SW480 (cell line): ENCODE measurements at places on chromosomes 3 and 15.
A peak's percentile ranks its signal among the peaks of the same experiment; 100 is the strongest.

DNA sequence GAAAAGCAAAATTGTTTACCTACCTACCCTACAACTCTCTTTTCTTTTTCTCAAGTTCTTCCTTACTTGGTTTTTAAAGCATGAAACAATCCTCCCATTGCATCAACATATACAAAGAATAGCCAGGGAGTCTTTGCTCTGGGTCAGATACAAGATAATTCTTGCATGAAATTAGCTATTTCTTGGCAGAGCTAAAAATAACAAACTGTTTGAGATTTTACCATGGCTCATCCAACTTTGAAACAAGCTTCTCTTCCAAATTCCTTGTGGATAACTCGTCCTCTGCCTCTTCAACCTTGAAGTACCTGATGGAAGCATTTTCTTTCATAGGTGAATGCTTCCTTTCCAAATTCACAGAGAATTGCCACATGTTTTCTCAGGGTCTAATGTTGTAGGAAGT lies 9.2 kb upstream of the CBLB start:
- DNase-seq: no peak

- DNase-seq: no peak
Observed at GRCh38 chr15:48143856-48144255, 23.1 kb downstream of the SLC24A5 start.

- DNase-seq: no peak
Observed at GRCh38 chr3:75341324-75342067, 322.6 kb upstream of the FRG2C start.

- peak; percentile 84 for DNase-seq
Observed at GRCh38 chr3:4985330-4986174, 6.3 kb downstream of the BHLHE40 start.

DNA sequence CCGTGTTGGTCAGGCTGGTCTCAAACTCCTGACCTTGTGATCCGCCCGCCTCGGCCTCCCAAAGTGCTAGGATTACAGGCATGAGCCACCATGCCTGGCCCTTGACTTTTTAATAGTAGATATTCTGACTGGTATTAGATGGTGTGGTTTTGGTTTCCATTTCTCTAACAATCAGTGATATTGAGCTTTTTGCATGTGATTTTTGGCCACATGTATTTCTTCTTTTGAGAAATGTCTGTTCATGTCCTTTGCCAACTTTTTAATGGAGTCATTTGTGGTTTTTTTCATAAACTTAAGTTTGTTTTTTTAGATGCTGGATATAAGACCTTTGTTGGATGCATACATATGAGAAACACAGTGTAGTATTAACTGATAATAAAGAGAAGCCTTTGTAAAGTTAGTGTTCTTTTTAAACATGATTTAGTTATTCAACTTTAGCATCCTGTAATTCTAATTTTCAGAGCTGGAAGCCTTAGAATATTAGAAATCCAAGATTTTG lies 280.8 kb downstream of the RBMS3 start:
- DNase-seq: no peak

DNA sequence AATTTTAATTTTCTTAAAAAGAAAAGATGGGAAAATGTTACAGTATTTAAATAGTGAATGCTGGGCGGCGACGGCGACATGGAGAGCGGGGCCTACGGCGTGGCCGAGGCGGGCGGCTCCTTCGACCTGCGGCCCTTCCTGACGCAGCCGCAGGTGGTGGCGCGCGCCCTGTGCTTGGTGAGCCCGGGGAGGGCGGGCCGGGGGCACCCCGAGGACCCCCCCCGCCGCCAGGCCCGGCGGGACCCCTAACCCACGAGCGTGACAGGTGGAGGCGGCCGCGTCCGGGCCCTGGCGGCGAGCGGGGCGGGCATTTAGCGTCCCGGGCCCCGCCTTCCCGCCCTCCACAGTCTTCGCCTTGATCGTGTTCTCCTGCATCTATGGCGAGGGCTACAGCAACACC lies 38.4 kb upstream of the GOLGA8J start:
- DNase-seq: no peak

DNA sequence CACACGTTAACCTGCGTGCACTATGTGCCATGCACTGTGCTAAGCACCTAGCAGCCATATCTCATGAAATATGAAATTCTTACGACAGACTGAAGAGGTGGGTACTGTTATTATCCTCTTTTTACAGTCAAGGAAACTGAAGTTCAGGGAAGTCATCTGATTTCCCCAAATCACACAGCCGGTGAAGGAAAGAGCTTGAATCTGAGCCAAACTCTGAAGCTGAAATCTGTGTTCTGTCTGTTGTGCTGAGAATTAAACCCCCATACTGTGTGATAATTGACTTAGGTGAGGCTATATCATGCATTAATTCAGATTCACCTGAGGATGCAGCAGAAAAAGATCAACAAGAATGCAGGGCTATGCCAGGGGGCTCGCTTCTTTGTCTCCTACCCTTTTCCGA lies 475 bp downstream of the FAM107A start:
- no peak for DNase-seq

DNA sequence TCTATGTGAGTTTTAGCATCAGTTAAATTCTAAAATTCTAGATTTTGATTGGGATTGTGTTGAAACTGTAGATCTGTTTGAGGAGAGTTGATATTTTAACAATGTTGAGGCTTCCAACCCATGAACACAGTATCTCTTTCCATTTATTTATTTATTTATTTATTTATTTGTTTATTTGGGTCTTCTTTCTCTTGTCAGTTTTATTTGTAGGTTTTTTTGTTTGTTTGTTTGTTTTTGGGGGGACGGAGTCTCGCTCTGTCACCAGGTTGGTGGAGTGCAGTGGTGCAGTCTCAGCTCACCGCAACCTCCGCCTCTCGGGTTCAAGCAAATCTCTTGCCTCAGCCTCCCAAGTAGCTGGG lies 25.3 kb downstream of the MRAS start:
- DNase-seq: no peak

DNA sequence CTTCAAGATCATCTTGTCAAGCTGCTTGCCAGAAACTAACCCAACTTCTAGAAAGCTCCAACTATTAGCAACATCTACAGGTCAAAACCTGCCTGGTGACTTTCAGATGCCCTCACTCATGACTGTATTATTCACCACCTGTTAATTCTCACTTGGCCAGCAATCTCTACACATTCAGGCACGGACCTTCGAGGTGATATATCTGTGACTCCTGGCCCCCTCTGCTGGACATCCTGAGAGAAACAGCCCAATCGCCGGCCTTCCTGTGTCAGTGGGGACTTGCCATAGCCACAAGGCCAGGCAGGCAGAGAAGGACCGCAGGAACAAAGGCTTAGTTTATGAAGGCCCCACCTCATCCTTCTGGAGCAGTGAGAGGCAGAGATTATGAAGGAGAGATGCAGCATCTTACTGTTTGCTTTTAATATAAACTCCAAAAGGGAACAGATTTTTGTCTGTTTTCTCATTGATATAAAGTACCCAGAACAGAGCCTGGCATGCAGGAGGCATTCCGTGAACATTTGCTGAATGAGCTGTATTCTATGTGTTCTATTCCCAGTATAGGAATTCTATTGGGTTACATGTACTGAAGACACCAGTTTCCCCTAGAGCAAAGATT lies 24.4 kb upstream of the OCA2 start:
- DNase-seq: peak; percentile 68

DNA sequence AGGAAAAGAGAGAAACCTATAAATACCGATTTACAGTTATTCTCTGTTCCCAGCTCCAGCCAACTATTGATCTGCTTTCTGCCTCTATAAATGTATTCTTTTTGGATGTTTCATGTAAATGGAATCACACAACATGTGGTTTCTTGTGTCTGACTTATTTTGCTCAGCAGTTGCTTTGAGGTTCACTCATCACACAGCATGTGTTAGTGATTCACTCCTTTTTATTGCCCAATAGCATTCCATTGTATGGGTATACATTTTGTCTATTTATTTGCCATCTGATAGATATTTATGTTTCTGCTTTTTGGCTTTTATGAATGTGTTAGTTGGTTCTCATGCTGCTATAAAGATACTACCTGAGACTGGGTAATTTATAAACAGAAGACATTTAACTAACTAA lies 23.6 kb downstream of the CCR1 start:
- DNase-seq: peak; percentile 17
